ENCODE measurements at places on chromosomes 3 and 15. TPM values are rescaled to one million over a fixed set of nuclear protein-coding genes. Genes with fewer than 3 reads are reported as not detected.

The MCF2L2 gene
- total RNA-seq = 0.38 TPM

The GOLGA8T gene
- not detected for total RNA-seq

The GOLGA6L7 gene
- not detected for total RNA-seq

The TRPM1 gene
- total RNA-seq = not detected

The WDR72 gene
- 11.0 TPM for total RNA-seq
